Stimulated activated CD8-positive, alpha-beta memory T cell treated with anti-CD3 and anti-CD28 coated beads, Interleukin-4, amount 100 ng/mL, for 1 hour (primary cell): ENCODE measurements at places on chromosomes 16 and 17.

GRCh38 chr16:89201439-89202377 lies 1.4 kb upstream of the SLC22A31 start:
- DNase-seq: peak; percentile 41

GRCh38 chr17:72639711-72640110 lies 452.8 kb downstream of the SLC39A11 start:
- DNase-seq: no peak

DNA sequence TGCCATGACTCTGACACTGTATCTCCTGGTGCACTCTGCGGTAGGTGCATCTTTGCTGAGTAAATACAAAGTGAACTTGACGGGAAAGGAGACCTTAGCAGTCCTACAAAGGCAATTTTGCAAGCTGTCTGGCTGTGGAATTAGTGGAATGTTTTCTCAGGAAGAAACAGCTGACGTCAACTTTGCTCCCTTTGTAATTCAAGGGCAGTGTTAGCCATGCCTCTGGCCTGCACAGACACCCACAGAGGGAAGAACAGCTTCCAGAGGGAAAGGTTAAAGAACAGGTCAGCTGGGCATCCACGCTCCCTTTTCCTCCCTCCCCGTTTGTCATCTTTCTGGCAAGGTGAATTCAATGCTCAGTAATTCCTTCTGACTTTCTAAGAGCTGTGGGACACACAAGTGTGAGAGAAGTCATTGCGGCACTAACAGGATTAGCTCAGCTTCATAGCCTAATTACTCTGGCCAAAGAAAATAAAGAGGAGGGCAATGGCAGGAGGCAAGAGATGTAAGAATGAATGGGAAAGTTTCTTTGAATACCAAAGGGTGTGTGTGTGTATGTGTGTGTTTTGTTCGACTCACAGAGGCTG lies 476.9 kb upstream of the GOT2 start:
- no peak for DNase-seq

GRCh38 chr17:71757156-71757555 lies 363.7 kb upstream of the SOX9 start:
- DNase-seq: no peak

GRCh38 chr16:84618581-84619460 lies 943 bp upstream of the COTL1 start:
- DNase-seq: no peak

DNA sequence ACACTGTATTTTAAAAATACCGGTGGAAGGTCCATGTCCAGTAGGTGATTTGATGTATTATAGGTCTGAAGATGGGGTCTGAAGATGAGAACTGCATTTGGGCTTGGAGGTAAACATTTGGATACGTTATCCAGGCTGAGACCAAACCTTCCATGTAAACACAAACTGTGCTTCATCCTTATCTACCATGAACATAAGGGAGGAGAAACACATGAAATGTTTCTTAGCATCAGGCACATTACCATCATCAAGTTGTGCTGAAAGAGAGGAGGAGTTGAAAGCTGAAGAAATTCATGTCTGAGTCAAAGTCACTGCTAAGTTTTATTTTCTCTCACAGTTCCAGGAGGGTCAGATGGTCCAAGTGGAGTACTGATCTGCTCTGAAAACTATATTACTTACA lies 11.4 kb downstream of the SF3B3 start:
- DNase-seq: no peak

DNA sequence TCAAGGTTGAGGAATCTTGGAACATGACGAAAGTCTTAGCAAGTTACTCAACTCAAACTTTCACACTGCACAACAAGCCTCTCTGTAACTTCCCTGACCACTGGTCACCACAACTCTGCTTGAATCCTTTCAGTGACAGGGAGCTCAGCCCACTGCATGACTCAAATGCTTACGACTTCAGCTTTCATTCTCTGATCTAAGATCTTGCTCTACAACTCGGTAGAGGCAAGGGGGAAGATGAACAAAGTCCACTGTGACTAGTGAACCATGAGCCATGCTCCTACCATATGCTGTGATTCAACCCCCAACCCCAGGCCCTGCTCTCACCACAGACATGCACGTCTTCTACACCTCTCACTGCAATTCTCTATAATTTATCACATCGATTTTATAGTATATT lies 160.9 kb downstream of the SLC39A11 start:
- no peak for DNase-seq

- DNase-seq: no peak
Measured at GRCh38 chr17:14688134-14688533, 387.3 kb downstream of the HS3ST3B1 start.

GRCh38 chr17:81884520-81884919 lies 6.9 kb downstream of the ALYREF start:
- no peak for DNase-seq

DNA sequence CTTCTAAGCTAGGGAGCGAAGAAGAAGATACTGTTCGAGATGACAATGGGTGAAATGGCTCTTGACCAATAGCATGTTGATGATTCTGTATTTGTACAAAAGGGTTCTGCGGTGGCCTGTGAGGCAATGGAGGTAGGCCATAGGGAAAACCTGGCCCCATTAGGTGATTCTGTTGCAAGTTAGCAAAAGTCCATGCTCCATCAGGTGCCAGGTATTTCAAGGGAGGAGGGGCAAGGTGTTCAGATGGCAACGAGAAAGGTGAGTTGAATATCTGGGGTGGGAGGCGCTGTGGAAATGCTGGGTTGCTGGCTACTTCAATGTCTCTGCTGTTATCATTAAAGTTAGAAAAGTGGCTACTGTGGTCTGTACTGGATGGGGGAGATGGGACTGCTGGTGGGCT lies 62.8 kb downstream of the CACNG1 start:
- DNase-seq: no peak

DNA sequence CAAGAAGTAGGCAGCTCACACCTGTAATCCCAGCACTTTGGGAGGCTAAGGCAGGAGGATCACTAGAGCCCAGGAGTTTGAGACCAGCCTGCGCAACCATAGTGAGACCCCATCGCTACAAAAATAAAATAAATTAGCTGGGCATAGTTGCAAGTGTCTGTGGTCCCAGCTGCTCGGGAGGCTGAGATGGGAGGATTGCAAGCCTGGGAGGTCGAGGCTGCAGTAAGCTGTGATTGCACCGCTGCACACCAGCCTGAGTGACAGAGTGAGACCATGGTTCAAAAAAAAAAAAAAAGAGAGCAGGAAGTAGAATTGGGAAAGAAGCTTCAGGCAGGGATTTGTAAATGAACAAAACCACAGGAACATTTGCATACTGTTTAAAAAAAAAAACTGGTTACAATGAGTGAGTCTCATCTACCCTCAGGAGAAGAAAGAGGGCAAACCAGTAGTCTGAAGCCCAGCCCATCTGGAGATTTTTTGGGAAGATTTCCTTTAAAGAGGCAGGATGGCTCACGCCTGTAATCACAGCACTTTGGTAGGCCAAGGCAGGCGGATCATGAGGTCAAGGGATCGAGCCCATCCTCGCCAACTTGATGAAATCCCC lies 7.9 kb downstream of the MPV17L start:
- no peak for DNase-seq

DNA sequence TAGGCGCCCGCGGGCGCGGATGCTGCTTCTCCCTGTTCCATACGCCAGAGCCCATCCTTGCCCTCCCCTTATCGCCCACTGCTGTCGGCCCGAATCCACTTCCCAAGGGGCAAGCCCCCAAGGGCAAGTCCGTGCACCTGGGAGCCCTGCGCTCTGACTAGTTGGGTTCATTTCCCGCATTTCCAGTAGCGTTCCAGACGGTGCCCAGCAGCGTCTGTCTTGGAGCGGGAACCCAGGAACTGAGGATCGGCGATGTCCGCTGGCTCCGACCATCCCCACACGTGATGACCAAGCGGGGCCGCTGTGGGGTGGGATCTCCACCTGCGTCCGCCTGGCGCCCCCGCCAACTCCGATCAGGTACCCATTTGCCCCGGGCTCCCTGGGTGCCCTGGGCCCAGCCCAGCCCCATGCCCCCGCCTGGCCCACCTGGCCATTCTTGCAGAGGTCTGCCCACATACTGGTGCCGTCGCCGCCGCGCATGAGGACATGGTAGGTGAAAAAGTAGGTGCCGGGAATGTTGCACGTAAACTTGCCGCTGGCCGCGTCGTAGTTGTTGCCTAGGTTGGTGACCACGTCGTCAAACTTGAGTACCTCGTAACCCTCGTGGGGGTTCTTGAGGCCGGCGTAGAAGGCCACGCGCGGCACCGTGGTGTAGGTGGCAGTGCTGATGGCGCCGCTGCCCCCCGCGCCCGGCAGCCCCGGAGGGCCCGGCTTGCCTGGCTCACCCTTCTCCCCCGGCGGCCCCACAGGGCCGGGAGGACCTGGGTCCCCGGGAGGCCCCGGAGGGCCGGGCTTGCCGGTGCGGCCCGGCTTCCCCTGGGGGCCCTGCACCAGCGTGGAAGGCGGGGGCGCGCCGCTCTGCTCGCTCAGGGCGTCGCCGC lies 837 bp downstream of the C1QL1 start:
- DNase-seq: no peak

DNA sequence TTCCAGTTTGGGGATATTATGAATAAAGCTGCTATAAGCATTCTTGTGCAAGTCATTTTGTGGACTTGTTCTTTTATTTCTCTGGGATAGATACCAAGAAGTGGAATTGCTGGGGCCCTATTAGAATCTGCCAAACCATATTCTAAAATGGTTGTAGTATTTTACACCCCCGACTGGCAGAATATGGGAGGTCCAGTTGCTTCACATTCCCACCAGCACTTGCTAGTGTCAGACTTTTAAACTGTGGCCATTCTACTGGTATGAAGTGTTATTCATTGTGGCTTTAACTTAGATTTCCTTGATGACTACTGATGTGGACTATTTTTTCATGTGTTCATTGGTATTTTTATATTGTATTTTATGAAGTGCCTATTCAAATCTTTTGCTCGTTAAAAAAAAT lies 18.1 kb upstream of the NUP93 start:
- DNase-seq: no peak

DNA sequence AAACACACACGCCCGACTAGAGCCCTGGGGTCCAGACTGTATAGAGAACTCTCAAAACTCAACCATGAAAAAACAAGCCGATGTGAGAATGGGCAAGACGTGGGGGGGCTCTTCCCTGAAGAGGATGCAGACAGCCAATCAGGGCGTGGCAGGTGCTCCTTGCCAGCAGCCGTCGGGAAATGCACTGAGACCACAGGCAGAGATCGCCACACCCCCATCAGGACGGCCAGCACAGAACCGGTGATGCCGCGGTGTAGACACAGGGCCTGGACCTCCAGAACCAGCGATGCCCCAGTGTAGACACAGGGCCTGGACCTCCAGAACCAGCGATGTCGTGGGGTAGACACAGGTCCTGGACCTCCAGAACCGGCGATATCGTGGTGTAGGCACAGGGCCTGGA lies 169.2 kb downstream of the LAT start:
- no peak for DNase-seq

GRCh38 chr16:31292704-31293103 lies 32.9 kb downstream of the ITGAM start:
- no peak for DNase-seq

DNA sequence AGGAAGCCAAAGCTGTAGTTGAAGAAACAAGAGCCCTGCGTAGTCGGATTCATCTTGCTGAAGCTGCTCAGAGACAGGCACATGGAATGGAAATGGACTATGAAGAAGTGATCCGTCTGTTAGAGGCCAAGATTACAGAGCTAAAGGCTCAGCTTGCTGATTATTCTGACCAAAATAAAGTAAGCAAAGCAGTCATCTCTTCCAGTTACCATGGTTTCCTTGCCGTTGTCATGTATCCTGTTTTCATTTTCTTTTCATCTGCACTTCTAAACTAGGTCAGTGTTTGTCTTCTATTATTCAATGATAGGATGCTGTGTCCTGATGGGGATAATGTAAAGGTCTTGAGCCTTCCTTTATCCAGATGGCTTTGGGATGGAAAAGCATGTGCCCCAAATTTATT lies 104.3 kb downstream of the STXBP4 start:
- DNase-seq: no peak

- DNase-seq: no peak
Measured at GRCh38 chr16:71916397-71916920, 21.1 kb downstream of the IST1 start.

DNA sequence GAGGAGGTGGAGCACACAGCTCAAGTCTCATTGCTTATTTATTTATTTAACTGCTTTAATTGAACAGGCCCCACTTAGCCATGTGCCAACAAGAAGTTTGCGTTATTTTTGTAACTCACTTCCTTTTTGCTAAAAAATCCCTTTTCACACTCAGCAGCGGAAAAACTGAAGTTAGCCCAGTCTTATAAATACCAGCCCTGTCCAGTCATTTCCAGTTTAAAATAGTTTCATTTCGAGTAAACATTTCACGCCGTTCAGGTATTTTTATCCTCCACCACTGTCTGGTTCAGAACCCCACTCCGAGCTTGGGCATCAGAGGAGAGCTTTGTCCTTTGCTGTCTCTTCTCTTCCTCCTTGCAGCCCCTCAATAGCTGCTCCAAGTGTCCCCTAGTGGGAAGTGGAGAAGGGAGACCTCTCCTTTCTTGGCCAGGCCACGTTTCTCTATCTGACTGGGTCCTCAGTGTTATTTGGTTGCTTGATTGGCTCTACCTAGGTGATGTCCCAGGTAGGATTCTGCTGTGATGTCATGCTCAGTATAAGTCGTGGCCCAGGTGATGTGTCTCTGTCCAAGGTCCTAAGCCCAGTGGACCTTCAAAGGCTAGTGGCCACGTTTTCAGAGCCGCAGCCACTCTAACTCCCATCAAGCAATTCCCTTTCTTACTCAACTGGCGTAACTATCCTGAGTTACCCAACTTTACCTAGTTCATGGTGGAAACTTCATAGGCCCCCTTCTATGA lies 53.0 kb upstream of the GAS7 start:
- DNase-seq: no peak

DNA sequence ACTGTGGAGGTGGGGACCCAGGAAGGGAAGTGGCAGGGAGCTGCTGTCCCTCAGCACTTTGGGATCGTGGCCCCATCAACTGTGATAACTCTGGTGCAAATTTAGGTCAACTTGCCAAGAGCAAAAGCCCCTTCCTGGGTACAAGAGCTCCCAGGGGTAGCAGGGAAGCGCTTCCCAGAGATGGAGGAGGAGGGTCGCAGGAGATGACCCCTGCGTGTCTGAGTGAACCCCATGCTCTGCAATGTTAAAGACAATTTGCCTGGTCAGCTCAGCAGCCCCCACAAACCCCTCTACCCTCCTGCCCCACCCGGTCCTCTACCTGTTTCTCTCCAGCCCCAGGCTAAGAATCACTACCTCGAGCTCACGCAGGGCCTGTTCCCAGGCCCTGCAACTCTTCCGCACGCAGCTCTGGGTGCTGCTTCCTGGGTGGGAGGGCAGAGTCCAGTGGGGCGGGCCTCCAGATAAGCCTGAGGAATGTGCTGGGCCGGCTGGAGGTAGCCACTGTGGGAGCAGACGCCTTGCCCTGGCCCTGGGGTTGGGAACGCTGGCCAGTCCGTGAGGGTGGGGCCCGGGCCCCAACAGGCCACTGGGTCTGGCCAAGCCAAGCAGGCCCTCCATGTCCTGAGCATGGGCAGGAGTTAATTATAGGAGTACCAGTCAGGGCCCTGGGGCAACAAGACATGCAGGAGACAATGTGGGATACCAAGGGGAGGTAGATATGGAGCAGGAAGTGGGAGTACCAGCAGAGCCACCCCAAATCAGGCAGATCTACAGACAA lies 6.1 kb downstream of the DOK4 start:
- no peak for DNase-seq

DNA sequence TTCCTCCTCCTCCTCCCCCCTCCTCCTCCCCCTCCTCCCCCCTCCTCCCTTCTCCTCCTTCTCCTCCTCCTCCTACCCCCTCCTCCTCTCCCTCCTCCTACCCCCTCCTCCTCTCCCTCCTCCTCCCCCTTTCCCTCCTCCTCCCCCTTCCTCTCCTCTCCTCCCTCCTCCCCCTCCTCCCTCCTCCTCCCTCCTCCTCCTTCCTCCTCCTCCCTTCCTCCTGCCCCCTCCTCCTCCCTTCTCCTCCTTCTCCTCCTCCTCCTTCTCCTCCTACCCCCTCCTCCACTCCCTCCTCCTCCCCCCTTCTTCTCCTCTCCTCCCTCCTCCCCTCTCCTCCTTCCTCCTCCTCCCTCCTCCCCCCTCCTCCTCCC lies 6.6 kb upstream of the PDP2 start:
- no peak for DNase-seq
